ENCODE measurements at places on chromosomes 2 and 18.

DNA sequence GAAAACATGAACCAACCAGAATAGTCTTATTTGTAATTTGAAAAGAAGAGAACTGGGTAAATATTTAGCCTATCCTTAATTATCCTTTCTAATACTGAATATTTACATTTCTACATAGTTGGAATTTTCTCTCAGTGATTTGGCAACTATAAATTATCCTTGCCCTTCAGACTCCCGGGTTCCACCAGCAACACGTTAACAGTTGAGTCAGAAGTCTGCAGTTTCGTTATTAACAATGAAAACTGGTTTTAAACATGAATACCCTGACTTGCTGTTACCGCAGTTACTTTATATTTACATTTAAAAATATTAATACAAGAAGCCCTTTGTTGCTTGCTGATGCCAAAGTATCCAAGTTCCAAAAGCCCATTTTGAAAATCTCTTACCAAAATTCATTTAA is 673.0 kb downstream of the ARHGAP15 start:
- DNase-seq: no peak

DNA sequence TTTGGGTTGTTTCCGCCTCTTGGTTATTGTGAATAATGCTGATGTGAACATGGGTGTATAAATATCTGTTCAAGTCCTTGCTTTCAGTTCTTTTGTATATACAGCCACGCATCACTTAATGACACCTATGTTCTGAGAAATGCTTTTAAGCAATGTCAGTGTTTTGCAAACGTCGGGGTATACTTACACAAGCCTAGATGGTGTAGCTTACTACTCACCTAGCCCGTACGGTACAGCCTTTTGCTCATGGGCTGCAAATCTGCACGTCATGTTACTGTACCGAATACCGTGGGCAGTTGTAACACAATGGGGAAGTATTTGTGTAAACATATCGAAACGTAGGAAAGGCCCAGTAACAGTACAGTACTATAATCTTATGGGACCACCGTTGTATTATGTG is 12.4 kb downstream of the RALB start:
- no peak for DNase-seq

DNA sequence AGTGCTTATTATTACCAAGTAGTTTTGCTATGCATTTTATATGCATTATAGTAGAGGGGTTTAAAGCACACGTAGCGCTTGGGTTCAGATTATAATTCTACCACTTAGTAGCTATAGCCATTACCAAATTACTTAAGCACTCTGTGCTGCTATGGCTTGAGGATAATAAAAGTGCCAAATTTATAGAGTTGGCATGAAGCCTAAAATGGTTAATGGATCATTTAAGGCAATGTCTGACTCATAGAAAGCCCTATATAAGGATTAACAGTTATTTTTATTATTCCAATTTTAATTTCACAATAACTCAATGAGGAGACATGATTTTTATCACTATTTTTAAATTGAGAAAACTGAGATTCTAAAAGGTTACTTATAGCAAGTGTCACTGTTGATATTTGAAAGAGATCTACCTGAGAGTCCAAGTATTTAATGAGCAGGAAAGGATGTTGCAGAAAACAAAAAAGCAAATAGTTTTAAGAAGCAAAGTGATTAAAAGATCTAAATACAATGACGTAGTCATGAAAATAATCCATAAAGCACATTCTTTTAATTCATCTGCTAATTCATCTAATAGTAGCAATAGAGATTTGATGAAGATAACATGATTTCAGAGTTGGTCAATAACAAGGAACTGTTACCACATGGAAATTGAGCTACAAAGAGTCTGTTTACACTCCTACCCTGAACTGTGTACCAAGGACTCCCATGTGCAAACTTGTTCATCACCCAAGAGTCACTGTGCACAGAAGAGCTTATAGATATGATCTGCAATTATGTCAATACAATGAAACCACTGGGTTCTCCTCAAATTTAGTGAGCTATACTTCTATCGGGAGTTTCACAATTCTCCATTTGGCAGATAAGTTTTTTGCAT is 78.8 kb upstream of the DTNA start:
- DNase-seq: no peak

GRCh38 chr2:112881217-112881985 is 29.6 kb upstream of the IL37 start:
- DNase-seq: no peak

DNA sequence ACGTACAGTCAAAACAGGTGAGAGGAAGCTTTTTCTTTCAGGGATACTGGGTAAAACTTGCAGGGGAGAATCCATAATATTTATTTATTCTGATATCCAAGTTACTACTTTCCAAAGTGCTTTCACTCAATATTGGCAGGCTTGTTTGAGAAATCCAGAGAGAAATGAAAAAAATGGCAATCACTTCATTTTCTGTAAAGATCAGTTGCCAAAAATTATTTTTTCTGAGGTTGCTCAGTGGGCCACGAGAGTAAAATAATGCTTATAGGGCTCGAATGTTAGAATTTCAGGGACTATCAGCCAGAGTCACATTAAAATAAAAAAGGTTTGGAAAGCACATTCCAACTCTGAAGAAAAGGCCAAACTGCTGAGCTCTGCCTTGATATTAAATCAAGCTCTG is 324.6 kb upstream of the RND3 start:
- no peak for DNase-seq

GRCh38 chr2:231050018-231050901 is 6.4 kb upstream of the PSMD1 start:
- no peak for DNase-seq

DNA sequence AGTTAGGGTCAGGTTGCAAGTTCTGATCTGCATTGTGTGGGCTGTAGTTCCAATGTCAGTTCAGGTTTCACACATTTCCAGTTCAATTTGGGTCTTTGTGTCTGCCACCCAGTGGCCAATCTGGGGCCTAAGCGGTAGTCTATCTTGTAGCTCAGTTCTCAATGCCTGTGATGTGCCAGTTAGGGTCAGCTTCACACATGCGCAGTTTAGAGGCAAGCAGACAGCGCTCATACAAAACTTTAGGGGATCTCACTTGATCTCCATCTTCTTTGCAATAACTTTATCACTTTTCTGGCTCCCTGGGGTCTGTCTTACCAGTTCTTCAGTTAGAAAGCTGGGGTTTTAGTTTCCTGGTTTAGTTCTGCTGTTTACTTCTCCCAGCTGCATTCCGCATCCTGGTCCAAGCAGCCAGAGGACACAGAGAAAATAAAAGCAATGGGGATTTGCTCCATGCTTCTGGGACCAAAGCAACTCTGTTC is 11.0 kb upstream of the ZNF24 start:
- no peak for DNase-seq

- DNase-seq: no peak
These were observed 99.4 kb upstream of the RND3 start for GRCh38 chr2:150586858-150587257.

GRCh38 chr18:25291150-25291549 is 60.8 kb downstream of the ZNF521 start:
- DNase-seq: no peak

DNA sequence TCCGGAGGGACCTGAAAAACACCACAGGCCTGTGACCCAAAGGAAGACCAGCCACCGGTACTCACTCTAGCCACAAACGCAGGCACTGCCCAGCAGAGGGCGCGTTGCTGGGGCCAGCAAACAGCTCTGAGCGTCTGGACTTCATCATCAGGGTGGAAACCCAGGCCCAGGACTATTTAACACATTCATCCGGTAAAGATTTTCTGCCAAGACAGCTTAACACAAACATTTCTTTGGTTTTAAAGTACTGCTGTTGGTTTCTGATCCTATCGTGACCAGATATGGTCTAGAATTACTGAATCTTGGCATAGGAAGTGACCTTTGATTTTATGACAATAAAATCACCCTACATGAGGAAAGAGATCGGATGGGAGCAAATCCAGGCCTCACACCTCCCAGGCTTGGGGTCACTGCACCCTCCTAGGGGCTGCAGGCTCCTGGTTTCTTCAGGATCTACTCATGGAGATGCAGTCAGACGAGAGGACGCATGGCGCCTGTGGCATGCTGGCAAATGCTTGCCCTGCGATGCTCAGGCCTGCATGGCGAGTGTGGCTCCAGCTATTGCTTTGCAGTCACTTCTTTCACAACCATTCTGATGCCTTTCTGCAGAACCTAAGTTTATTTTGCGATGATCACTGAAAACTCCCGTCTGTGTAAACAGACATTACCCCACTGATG is 130.4 kb downstream of the COL4A4 start:
- no peak for DNase-seq

DNA sequence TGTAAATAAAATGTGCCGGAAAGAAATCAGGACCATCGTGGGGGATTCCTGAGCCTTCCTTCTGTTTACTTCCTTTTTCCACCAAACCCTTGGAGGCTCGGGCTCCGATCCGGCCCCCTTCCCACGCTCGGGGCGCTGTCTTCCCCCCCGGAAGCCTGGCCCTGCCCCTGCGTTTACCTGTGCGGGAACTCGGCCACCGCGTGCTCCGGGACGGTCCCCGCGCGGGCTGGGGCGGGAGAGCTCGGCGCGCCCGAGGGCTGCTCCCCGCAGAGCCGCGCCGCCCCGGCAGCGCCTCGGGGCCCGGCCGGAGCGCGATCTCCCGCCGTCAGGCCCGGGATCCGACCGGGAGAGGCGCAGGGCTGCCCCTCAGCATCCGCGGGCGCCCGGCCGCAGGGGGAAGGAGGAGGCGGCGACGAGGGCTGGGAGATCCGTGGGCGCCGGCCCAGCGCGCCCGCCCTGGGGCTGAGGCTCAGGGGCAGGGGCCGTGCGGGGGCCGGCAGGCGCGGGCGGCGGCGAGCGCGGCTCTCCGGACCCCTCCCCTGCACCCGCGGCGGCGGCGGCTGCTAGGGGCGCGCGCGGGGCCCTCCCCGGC is 435 bp downstream of the ADCY3 start:
- no peak for DNase-seq

GRCh38 chr2:84896567-84896966 is 8.9 kb upstream of the TMSB10 start:
- DNase-seq: no peak

- DNase-seq: no peak
These were observed 47.0 kb downstream of the IWS1 start for GRCh38 chr2:127479219-127479825.

- DNase-seq: no peak
These were observed 267.8 kb upstream of the NXPH2 start for GRCh38 chr2:139048017-139048416.

- DNase-seq: no peak
These were observed 247.8 kb downstream of the DOK6 start for GRCh38 chr18:69648486-69648885.

DNA sequence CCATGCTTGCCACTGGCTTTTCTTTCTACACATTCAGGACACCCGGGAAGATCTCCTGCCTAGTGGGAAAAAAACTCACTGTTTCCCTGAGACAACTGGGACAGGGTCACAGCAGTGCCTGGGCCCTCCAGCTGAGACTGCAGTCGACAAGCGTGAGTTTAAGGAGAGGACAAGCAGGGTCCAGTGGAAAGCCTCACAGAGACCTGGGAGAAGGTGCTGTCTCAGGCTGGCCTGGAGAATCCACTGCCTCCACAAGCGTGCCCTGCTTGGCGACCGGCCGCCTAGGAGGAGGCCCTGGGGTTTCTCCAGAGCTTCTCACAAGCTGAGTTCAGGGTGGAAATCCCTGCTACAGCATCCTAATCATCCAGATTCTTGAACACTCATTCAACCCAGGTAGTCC is 519.6 kb upstream of the RAB6C start:
- no peak for DNase-seq

DNA sequence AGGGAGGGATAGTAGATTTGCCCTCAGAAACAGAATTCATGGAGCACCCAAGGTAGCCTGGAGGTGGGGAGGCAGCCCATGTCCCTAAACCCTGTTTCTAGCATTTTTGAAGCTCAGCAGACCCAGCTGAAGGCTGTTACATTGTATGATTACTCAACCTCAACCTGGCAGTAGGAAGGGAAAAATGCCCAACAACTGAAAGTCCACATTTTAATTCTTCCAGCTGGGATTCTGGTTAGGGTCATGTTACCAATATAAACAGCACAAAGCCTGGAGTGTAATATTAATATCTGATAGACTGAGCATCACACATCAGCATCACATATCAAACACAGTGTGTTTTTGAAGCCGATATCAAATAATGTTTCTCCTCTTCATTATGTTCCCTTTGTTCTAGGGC is 437.0 kb downstream of the HRH4 start:
- no peak for DNase-seq

- no peak for DNase-seq
These were observed 64.7 kb upstream of the TTC39C start for GRCh38 chr18:23949863-23950262.

DNA sequence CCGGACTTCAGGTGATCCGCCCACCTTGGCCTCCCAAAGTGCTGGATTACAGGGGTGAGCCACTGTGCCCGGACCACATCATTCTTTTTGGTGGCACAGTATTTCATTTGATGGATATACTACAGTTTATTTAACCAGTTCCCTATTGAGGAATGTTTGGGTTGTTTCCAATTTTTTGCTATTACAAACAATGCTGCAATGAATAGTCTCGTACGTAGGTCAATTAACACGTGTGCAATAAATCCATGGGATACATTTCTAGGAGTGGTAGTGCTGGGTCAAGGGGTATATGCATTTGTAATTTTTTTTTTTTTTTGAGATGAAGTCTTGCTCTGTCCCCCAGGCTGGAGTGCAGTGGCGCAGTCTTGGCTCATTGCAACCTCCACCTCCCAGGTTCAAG is 28.4 kb upstream of the XPO1 start:
- no peak for DNase-seq

DNA sequence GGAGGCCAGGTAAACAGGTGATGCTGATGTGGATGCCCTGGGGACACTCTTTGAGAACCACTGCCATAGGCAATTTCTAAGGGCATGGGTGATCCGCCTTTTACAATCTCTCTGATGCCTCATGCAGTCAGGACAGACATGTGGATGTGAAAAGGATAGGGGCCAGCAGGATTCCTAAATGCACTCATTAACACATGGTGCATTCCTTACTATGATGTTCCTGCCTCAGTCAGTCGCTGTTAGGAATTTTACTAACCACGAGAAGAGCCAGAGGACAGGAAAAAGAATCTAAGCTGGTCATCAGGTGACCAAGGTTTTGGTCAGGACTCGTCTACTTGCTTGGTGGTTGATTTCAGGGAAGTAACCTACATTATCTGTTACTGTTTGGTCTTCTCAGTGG is 191.0 kb downstream of the ARL4C start:
- DNase-seq: no peak

DNA sequence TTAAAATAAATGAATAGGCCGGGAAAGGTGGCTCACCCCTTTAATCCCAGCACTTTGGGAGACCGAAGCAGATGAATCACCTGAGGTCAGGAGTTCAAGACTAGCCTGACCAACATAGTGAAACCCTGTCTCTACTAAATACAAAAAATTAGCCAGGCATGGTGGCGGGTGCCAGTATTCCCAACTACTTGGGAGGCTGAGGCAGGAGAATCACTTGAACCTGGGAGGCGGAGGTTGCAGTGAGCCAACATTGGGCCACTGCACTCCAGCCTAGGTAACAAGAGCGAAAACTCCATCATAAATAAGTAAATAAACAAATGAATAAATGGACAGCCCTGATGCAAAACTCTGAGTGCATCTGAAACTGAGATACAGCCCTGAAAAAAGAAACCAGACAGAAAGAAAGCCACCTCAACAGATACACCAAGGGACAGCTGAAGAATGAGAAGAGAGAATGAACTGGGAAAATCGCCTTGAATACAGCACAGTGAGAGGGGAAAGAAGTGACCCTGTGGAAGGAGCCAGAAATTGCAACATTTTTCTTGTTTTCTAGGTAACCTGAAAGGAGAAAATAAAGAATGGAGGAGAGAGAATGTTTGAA is 64.4 kb downstream of the TRABD2A start:
- DNase-seq: no peak

GRCh38 chr2:157443090-157443489 is 799 bp downstream of the CYTIP start:
- no peak for DNase-seq

- DNase-seq: no peak
These were observed 57.1 kb upstream of the CYTIP start for GRCh38 chr2:157501026-157501425.

- no peak for DNase-seq
These were observed 33.2 kb upstream of the EFHD1 start for GRCh38 chr2:232600053-232600773.

Measured in activated naive CD4-positive, alpha-beta T cell (primary cell).